Activated CD4-positive, alpha-beta T cell treated with anti-CD3 and anti-CD28 coated beads, Interleukin-2, amount 10 ng/mL, durations not matched to agents 24 days and 14 days (primary cell): ENCODE measurements at places on chromosomes 3 and 15. TPM values are rescaled to one million over a fixed set of nuclear protein-coding genes. Genes with fewer than 3 reads are reported as not detected.

EMC7 gene
- total RNA-seq, result 70.9 and 75.8 TPM in 2 replicates

TM4SF1 gene
- 0.26 and 0.28 TPM in 2 replicates for total RNA-seq

DISP2 gene
- total RNA-seq, result 0.02 and 0.05 TPM in 2 replicates

TNK2 gene
- 101 and 110 TPM in 2 replicates for total RNA-seq
